ENCODE measurements at places on chromosomes 5 and 9.

DNA sequence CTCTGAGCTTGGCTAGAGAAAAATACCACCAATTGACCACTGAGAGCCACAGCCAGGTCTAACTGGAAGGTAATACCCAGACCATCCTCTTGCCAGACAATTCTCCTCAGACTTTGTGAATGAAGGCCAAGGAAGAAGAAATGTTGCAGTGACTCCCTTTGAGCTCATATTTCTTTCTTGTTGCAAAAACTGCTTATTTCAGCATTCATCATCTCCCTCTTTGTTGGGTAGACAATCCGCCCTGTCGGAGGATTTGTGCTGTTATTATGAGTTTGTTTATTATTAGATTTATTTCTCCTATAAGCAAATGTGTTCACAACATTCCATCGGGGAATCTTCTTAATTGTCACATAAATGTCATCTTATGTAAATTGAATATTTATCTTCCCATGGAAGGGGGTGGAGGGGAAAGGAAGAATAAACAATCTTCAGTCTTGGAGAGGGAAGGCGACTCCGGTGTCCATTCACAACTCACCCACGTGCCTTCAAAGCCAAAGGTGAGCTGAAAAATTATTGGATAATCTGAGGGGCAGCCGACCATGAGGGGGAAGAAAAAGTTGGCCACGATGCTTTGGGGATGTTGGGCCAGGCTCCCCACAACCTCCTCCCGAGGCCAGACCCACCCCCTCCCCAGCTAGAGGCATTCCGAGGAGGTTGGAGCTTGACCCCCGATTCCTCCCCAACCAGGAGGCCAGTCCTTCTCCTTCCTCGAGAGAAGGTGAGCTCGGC, 1.8 kb upstream of the JADE2 start:
- no peak for DNase-seq

- DNase-seq = no peak
These were observed 17.0 kb downstream of the NIPSNAP3B start for GRCh38 chr9:104780796-104781395.

DNA sequence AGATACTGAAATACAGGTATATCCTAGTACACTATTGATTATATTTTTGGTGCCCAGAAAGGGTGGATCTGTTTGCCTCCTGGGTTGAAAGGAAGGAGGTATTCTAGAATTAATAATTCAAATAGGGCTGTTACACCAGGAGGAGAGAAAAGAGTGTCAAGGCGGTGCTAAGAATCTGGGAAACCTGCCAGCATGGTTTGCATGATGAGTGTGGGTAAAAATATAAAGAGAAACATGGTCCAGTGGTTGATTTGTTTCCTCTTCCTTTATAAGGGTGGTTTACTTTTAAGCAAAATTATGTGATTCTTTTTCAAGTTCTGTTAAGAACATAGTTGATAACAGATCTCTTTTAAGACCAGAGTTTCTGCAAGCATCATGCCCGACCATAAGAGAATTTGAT, 69.4 kb upstream of the NFIB start:
- peak; percentile 11 for DNase-seq

- DNase-seq = peak; percentile 41
These were observed 1.3 kb downstream of the QSOX2 start for GRCh38 chr9:136244122-136244968.

DNA sequence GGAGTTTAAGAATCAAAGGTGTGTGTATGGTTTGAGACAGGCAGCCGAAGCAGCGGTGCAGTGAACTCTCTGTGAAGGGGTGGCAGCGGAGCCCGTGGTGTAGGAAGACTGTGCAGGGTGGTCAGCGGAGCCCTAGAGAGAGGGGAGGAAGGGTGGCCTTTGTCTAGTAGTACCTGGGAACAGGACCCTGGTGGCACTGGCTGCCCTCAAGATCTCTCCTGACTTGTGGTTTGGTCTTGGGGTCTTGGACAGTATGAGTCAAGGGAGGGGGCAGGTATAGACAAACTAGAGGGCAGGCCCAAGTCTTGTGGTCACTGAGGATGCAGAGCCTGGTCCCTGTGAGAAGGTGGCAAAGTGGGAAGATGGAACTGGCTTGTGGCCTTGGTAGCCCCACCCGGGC, 7.1 kb upstream of the NKX2-5 start:
- no peak for DNase-seq

DNA sequence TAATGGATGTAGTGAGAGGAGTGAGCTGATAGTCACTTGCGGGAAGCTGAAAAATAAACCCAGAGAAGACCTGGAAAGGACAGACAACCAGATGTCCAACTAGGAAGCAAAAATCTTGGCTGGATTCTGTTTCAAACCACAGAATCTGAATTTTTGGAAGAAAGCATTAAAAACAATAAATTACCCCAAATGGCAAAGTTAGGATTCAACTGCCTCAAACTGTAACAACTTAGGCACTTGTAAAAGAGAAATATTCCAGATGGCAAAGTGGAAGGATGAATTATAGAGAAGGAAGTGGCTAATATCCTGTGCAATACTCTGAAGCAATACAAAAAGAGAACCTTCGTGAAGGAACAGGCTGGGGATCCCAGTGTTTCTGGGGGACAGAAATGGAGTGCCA, 46.8 kb upstream of the SLIT3 start:
- no peak for DNase-seq

- DNase-seq = no peak
These were observed 75.7 kb downstream of the TARS1 start for GRCh38 chr5:33516421-33516820.
